ENCODE measurements at places on chromosomes 16 and 17.

DNA sequence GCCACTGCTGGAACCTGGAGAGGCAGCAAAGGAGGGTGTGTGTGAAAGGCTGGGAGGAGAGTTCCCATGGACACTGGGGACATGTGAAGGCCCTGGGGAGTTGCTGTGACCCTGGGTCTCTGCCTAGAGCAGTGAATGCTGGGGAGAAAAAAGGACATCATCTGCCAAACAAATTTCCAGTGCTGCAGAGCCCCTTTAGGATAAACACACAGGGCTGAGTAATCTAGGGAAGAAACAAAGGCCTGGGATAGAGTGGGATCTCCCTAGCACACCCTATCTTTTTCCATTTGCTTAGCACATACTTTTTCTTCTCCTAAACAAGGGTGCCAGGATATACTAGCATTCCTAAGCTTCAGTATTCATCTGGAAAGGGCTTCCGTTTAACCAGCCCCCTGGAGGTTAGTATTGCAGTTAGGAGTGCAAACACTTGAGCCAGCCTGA lies 3.3 kb upstream of the HIGD1B start:
- DNase-seq = peak; percentile 53

GRCh38 chr16:8665529-8665928 lies 8.9 kb upstream of the ABAT start:
- no peak for DNase-seq

DNA sequence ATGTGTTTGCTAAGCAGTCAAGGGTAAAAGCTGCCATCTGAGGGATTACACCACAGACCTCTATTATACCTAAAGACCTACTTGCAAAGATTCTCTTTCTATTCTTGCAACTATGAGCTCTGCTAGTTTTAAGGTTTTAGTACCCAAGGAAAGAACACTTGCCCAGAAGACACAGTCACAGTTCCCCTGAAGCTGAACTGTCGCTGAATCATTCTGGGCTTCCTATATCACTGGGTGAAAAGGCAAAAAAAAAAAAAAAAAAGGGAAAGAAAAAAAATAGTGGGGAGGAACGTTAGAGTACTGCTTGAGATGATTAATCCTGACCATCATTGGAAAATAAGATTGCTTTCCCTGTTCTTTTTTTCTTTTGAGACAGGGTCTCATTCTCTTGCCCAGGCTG lies 37.9 kb downstream of the LYRM1 start:
- no peak for DNase-seq

- DNase-seq = no peak
Observed at GRCh38 chr16:49588026-49588425, 214.4 kb downstream of the C16orf78 start.

DNA sequence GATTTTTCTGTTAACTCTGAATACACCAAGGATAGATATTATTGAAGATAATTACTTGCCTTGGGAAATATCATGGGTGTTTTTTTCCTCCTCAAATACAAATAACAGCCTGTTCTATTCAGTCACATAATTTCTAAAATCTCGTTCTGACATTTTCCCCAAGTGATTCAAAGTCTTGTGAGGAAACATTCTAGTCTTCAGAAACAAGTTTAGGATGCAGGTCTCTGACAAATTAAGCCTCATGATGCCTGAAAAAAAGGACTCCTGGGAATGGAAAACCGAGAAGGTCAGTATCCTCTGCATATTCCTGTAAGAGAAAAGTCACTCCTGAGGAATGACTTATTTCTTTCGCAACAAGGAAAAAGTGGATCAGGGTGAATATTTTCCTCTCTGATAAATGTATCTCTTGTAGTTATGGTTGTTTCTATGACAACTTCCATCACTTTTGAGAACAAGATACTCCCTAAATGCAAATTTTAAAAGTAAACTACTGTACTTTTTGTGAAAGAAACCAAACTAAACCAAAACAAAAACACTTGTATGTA lies 384.6 kb downstream of the CNTNAP4 start:
- no peak for DNase-seq

- DNase-seq = no peak
Observed at GRCh38 chr16:61579195-61579594, 457.0 kb downstream of the CDH8 start.

GRCh38 chr16:11410376-11411058 lies 65.3 kb downstream of the RMI2 start:
- DNase-seq = no peak

DNA sequence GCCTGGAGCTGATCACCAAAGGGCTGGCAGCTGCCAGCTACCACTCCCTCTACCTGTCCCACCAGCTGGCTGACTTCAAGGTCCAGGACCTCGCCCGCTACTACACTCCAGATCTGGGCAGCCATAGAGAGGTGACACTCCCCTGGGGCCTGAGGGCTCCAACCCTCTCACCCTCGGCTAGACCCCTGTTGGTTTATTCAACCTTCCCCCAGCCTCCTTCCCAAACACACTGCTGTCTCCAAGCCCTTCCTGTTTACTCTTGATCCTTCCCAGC lies 18.0 kb downstream of the ALOX12B start:
- no peak for DNase-seq

- DNase-seq = no peak
Observed at GRCh38 chr16:58157239-58157638, 28.1 kb upstream of the CFAP20 start.

DNA sequence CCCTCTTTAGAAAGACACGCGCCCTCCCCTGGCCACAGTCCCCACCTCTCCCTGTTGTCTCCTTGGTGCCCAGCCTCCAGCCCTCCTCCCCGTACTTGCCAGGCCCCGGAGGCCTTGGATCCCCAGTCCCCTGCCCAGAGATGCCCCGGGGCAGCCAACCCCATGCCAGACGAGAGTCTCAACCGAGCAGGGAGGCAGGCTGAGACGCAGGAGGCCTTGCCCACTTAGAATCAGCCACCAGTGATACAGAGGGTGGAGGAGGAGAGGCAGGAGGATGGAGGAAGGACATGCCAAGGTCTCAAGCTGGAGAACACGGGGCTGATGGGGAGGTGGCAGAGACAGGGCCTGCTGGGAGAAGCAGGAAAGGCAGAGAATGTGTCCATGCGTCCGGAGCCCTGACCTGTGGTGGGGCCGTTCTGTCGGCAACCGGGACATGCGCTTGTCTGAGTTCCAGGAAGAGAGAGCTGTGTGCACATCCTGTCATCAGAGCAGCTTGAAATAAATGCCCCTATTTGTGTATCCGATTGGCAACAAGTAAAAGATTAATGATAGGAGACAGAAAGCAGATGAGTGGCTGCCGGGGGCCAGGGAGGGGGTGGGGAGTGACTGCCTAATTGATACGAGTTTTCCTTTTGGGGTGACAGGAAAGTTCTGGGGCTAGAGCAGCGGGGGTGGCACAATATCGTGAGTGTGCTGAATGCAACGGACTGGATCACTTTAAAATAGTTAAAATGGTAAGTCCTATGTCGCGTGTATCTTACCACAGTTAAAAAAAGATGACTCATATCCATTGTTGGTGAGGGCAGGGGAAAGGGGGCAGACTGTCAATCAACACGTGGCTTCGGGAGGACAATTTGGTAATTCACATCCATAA lies 44.7 kb upstream of the MEAK7 start:
- peak; percentile 63 for DNase-seq

GRCh38 chr16:65114527-65114926 lies 7.3 kb downstream of the CDH11 start:
- no peak for DNase-seq

GRCh38 chr16:11609474-11610120 lies 22.9 kb upstream of the LITAF start:
- DNase-seq = no peak

GRCh38 chr16:5841974-5842373 lies 744.4 kb upstream of the EEF2KMT start:
- no peak for DNase-seq

DNA sequence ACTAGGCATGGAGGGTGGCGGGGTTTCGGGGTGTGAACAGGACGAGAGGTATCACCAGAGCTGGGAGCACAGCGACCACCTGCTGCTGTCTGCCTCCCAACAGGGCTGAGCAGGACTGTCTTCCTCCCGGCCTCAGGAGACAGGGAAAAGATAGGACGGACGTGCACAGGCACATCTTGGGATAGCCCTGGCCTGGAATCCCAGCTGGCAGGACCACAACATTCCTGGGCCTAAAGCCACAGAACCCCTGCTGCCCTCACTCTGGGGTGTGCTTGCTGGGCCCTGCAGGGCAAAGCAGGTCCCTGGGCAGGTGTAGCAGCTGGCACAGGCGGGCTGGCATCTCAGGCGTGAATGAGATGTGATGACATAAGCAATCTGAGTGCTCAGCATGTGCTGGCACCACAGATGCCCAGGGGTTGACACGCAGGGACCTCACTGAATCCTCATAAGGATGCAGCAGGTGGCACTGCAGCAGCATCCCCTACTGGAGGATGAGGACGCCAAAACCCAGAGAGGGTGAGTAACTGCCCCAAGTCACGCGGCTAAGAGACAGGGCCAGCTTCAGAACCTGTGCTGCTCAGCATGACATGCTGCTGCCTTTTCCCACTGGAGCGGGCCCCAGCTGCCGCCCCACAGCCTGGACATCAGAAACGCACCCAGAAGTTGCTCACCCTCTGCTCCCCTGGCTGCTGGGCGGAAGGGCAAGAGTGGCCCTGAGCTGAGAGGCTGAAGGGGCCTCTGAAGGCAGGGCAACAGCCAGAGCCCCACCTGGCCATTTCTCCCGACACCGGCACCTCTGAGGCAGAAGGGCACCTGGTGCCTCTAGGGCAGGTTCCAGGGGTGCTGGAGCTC lies 7.1 kb downstream of the CORO7 start:
- DNase-seq = no peak

DNA sequence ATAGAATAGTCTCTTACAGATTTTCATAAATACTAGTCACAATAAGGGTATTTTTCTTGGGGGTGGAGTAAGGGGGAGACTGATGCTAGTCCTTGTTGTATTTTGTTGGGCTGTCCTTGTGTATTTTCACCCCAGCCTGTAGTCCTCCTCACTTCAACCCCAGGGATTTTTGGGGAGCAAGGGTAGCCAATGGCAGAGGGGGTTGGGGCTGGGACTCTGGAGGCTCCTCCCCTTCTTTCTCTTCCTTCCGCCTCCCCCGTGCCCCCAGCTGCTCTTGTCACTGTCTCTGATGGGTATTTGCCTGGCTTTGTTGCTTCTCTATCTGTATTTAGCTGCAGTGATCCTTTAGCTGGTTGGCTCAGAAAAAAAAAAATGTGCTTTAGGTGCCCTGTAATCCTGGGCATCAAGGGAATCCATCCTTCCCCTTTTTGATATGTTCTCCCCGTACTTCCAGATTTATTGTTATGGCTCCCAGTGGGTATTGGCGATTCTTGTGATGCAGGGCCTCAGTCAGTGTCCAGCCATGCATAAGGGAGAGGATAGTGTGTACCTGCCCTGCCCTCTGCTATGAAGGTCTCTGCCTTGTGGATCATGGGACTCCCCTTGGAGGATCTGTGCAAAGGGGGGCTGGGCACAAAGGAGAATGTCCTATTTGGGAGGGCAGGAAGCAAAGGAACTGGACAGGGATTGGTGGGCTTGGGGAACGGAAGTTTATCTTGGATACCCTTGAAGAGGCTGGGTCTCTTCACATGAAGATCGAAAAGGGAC lies 16.5 kb downstream of the SNF8 start:
- DNase-seq = no peak

DNA sequence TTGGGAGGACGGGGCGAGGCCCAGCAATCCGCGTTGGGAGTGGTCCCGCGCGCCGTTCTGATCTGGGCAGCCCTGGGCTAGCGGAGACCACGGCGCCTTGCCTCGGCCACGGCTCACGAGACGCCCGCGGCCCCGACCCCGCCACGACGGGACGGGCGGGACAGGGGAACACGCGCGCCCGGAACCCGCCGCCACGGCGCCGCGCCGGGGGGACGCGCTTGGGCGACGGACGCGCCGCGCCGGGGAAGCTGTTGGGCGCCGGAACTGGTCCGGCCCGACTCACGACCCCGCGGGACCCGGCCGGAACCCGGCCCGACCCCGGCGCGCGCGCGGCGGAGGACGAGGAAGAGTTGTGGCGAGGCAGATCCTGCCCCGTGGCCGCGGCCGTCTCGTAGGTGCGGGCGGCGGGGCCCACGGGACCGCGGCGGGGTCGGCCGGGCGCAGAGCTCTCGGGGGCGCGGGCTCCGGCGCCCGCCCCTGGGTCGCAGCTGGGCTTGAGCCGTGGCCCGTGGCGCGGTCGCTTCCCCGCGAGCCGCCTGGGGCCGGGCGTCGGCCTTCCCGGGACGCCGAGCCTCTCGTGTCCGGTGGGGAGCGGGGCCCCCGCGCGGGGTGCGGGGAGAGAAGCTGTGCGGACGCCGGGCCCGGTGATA lies at the start of gene ACSF3:
Gene ACSF3 (plus strand): TSS at position 251 of the 650 bp plus-strand sequence. CDS start 6,830 bp downstream, outside the sequence.
- DNase-seq = peak; percentile 51

DNA sequence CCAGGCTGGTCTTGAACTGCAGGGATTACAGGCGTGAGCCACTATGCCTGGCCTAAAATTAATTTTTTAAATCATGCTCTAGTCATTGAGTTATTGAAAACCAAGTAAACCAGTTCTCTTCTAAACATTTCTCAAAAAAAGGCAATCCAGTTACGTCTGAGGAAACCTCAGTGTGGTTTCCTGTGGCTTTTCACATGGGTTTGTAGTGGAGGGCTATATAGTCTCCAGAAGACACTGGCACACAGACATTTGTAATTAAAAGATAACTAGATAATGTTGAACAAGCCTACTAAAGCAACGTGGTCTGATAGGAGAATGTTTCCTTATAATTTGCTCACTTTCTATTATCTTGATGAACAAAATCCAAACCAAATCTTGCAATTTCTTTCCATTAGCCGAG lies 5.2 kb upstream of the TOB1 start:
- no peak for DNase-seq

DNA sequence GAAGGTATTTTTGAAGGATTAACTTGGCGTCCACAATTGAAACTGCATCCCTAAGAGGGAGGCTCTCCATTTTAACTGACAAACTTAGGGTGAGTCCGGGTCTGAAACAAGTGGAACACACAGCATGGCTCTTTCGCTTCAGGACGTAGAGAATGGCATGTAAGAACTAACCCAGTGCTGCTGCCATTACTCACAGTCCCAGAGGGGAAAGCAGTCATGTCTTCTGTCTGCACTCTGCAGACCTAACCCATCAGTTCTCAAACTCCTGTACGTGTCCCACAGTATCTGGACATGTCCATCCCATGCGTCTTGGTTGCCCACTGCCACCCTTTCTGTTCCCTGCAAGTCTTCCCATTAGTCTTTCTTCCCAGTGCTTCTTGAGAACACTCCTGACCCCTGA lies 563 bp downstream of the ST6GALNAC1 start:
- DNase-seq = no peak

- no peak for DNase-seq
Observed at GRCh38 chr17:66002063-66002585, 189.8 kb downstream of the CEP112 start.

- no peak for DNase-seq
Observed at GRCh38 chr17:29645515-29646051, 22.9 kb upstream of the CORO6 start.
